NCI-H524 (cell line): ENCODE measurements at places on chromosomes 5 and 9.

DNA sequence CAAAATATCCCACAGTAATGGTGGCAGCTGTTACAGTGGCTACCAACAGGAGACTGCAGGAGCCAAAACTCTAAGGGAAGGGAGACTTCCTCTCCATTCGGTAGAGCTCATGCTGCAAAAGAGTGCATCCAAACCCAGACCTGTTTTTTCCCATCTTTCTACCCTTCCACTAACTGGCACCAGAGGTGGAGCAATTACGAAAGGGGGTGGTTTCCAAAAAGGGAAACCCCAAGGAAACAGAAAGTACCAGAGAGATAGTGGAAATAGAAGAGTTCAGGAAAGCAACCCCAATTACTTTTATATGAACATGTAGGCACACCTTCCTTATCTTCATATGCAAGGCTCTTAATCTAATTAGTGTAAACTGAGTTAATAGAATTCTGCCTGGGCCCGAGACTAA lies 7.3 kb upstream of the WDR41 start:
- no peak for DNase-seq

GRCh38 chr9:38026021-38026809 lies 42.8 kb downstream of the SHB start:
- peak; percentile 44 for DNase-seq

- DNase-seq, result no peak
Measured at GRCh38 chr9:318646-319045, 104.0 kb downstream of the DOCK8 start.

- no peak for DNase-seq
Measured at GRCh38 chr9:126496781-126497659, 116.7 kb upstream of the LMX1B start.

DNA sequence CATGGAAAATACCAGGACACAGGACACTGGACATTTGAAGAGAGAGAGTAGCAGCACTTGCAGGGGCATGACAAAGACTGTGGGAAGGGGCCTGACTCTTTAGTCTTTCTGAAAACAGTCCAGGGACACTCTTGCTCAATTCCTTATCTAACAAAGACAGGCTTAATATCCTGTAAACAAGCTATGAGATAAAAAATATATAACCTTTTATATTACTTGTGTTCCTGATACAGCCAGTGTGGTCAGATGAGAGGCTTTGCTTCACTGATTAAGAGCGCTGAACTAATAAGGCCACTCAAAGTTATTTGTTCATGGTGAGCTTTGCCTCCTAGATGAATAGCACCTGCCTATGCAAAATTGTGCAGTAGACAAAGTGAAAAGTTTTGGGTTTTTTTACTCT lies 518.7 kb downstream of the LRRC70 start:
- DNase-seq, result no peak

- no peak for DNase-seq
Measured at GRCh38 chr5:108801776-108802175, 54.1 kb downstream of the FER start.

- DNase-seq, result no peak
Measured at GRCh38 chr5:156103155-156103885, 223.6 kb upstream of the SGCD start.

DNA sequence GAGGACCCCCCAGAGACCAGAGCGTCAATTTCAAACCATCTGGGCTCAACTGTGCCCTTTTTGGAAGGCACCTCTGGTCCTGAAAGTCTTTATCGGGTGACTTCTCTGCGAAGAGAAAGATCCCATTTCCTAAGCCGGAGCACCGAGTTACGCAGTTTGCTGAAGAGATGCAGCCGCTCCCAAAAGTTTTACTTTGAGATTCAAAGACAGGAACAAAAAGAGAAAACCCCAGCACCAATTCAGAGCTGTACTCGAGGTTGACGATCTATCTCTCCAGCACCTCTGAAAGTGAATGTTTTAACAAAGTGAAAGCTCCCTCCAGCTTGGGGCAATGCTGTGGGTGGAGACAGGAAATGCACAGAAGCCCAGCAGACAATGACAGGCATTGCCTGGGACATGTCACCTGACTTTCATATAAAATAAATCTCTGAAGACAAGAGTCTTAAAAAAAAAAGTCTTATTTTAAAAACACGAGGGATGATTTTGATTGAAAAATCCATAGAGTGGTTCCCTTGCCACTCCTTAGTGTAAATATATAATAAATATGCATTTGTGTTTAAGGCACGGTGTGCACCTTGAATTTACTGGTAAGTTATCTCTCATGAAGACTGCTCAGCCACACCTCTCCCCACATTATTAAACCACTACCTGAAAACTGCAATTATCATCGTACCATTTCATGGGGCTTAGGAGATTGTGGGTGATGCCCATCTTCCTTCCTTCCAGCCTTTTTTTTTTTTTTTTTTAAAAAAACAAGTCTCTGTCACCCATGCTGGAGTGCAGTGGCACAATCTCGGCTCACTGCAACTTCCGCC lies 79.9 kb downstream of the FNBP1 start:
- no peak for DNase-seq

GRCh38 chr9:114072184-114073140 lies 5.6 kb downstream of the AMBP start:
- DNase-seq, result peak; percentile 68

- DNase-seq, result no peak
Measured at GRCh38 chr5:67383451-67383850, 186.9 kb upstream of the CD180 start.

GRCh38 chr9:131748411-131748955 lies 8.6 kb upstream of the RAPGEF1 start:
- no peak for DNase-seq

- no peak for DNase-seq
Measured at GRCh38 chr5:136810261-136810801, 445.0 kb upstream of the TRPC7 start.

GRCh38 chr5:20029266-20029665 lies 41.3 kb upstream of the CDH18 start:
- no peak for DNase-seq

DNA sequence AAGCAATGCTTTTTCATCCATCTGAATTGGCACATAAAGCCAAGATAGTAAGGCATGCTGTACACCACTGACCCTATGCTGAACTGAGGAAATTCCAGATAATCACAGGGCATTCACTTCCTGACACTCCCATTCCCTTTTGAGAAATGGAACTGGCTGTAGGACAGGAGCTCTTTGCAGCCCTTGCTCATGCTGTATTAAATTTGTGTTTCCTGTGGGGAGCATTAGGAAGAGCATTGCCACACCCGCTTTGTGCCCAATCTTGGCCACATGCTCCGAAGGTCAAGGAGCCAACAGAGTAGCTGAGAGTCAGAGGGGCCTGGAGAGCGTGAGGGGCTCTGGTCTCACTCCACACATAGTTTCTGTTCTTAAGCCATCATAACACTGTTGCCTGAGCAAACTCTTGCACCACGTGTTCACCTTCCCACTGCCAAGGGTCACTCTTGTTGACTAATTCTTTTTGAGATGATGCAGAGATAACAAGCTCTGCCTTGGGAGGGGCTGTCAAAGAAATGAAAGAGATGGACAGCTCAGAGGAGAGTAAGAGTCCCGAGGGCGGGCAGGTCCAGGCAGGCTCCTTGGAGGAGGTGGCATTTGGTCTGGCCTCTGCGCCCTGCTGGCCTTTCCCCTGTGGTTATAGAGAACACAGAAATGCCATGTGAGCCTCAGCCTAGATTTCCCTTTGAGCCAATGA lies 31.7 kb upstream of the ARAP3 start:
- no peak for DNase-seq

GRCh38 chr9:125803526-125803925 lies 56.4 kb downstream of the PBX3 start:
- DNase-seq, result no peak

DNA sequence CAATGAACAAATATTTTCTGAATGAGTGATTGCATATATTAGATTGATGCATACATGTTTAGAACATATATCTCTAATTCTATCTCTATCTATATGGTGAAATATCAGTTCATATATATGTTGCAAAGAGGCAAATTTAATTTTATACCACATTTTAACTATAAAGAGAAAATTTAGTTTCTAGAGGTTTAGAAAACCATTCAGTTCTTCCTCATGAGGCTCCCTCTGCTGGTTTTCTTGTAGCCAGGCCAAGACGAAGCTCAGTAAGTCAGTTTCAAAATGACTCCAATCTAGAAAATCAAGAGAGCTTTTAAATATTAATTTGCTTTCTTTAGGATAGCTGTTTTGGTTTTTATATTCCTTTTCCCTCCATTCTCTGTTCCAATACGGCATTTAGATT lies 312.1 kb downstream of the TMEM232 start:
- no peak for DNase-seq

- no peak for DNase-seq
Measured at GRCh38 chr9:134890155-134890495, 9.5 kb downstream of the FCN2 start.

DNA sequence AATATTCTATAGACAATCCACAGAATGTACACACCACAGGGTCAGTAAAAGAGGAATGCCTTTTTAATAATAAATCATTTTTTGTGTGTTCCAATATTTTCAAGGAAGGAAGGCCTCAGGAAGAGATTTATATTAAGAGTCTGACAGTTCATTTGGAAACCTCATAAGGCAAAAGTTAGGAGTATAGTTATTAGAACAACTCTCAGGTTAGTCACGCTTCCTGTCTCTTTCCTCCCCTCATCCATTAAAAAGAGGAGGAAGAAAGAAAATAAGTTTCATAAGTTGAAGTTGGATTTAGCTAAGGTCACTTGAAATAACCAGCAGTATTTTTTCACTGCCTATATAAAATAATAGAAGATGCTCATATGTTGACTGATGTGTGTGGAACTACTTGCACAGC lies 863.2 kb downstream of the PTPRD start:
- DNase-seq, result no peak

GRCh38 chr5:73513996-73514395 lies 15.8 kb downstream of the BTF3 start:
- no peak for DNase-seq

GRCh38 chr9:109624143-109624542 lies 126.0 kb upstream of the PTPN3 start:
- DNase-seq, result no peak

DNA sequence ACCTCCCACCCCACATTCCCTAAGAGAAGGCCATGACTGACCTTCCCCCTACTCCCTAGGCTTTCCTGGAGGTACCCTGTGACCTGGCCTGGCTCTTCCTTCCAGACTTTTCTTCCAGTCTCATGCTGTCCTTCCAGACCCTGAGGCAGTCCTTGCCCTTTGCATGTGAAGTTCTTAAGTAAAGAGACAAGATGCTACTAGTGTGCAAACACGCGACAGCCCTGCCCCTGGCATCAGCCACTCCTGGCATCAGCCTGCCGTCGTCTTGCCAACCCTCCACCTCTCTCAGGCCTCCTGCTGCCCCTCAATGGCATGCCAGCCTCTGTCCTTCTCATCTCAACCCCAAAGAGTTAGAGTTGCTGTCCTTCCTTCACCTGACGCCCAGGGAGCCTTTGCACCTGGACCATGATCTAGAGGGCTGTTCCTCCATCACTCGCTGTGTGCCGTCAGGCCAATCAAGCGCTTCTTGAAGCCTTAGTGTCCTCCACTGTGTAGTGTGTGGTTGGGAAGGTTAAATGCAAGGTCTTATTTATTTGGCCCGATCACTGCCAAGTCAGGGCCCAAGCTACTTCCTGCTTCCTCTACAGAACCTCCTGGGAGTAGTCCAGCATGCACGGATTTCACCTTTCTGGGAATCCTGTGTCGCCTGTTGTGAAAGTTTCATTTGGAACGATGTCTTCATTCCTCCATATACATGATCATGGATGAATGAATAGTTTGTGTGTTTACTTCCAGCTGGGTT lies 61.9 kb downstream of the WWC1 start:
- DNase-seq, result no peak

- no peak for DNase-seq
Measured at GRCh38 chr5:110855961-110856360, 117.2 kb downstream of the SLC25A46 start.

DNA sequence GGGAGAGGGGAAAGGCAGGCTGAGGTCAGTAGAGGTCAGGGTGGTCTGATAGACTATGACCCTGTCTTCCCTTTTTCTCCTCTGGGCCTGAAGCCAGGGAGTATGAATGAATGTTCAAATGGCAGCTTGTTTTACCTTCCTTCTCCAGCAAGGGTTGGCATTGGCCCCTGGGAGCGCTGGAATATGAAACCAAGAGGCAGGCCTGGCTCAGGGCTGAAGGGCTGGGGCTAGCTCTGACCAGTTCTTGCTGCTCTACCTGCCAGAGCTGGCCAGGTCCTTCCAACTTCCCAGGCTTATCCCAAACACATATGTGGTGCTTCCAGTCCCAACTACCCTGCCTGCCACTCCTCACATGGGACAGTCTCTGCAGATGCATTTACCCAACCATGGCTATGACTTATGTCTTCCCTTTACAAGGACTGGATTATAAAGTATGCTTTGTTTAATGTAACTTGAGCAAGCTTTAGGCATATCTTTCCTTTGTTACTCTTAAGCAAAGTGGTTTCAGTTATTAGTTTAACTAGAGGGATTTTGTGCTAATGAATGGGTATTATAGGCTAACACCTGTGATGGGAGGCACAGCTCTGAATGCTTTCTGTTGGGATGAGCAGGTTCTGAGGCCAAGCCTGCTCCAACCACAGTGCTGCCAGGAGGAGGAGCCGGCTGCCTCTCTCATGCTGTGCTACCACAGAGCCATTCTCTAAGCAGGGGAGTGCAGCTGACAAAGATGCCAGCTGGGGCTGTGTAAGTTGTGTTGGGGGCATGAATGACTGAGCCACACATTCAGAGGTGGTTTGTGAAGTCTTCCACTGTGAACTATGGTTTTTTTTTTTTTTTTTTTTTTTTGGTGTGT lies 6.1 kb downstream of the CCNI2 start:
- DNase-seq, result peak; percentile 61

DNA sequence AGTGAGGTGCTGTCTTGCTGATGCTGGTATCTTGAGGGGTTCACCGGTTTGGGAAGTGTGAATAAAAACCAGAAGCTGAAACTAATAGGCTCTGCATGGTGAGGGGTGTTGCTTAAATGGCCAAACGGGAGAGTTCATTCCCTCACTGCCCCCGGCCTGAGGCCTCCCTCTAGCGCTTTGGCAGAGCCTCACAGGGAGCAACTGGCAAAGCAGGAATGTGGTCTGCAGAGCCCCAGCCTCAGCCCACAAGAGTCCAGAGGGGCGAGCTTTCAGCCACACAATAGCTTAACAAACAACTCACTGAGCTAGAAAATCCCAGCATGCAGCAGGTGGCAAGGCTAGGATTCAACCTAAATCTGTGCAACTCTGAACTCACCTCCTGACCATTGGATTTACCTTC lies 234.8 kb downstream of the MED10 start:
- no peak for DNase-seq

DNA sequence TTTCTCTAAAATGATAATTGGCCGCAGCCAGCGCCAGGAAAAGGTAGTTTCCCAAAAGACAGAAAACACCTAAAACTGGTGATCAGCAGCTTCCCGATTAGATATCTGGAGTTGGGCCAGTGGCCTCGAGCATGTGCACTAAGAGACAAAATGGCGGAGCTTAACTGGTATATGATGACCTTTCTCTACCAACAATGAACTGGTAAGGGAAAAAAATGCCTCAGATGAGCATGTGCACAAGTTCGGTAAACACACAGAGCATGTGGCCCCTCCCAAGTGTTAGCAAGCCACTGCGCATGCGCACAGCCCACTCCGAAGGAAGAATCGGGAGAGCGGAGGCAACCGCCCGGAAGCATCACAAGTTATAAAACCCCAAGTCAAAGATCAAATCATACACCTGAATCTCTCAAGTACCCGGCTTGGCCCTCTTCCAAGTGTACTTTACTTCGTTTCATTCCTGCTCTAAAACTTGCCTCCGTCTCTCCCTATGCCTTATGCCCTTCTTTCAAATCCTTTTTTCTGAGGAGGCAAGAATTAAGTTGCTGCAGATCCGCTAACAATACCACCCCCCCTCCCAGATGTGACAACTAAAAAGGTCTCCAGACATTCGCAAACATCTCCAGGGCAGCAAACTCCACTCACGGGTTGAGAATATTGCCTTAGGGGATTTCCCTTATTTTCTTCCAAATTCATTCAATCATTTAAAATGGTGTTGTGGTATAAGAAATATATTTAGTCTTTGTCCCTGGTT lies 15.0 kb upstream of the PTBP3 start:
- peak; percentile 84 for DNase-seq
